Foreskin keratinocyte (primary cell): ENCODE measurements at places on chromosomes 13 and 19. TPM values are rescaled to one million over a fixed set of nuclear protein-coding genes. Genes with fewer than 3 reads are reported as not detected.

PSPN gene
- total RNA-seq = 1.1 and 1.2 TPM in 2 replicates

EMP3 gene
- 191 and 218 TPM in 2 replicates for total RNA-seq

FDX2 gene
- total RNA-seq = 30.9 and 33.2 TPM in 2 replicates

PRX gene
- total RNA-seq = 0.95 TPM in 2 replicates

LRRC63 gene
- total RNA-seq = not detected in 2 replicates

KCTD4 gene
- total RNA-seq = 0.14 and 0.21 TPM in 2 replicates

KLHL1 gene
- total RNA-seq = not detected in 2 replicates

TYROBP gene
- total RNA-seq = not detected in 2 replicates

SBK2 gene
- not detected in 2 replicates for total RNA-seq

TNFSF11 gene
- total RNA-seq = not detected in 2 replicates

ZNF850 gene
- 2.1 and 2.2 TPM in 2 replicates for total RNA-seq

OBI1 gene
- total RNA-seq = 19.8 and 20.1 TPM in 2 replicates

DNA sequence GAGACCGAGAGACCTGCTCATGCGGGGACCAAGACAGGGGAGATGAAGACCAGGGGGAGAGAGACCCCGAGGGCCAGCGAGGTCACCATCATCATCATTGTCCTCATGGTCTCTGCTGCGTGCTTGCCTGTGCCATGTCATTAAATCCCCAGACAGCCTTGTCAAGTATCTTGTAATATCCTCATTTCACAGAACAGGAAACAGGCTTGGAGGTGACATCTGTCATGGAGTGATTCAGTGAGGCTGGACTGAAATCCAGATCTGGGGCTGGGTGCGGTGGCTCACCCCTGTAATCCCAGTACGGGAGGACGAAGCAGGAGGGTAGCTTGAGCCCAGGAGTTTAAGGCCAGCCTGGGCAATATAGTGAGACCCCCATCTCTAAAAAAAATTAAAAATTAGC is 5.9 kb upstream of the NANOS2 start:
- no peak for DNase-seq

DNA sequence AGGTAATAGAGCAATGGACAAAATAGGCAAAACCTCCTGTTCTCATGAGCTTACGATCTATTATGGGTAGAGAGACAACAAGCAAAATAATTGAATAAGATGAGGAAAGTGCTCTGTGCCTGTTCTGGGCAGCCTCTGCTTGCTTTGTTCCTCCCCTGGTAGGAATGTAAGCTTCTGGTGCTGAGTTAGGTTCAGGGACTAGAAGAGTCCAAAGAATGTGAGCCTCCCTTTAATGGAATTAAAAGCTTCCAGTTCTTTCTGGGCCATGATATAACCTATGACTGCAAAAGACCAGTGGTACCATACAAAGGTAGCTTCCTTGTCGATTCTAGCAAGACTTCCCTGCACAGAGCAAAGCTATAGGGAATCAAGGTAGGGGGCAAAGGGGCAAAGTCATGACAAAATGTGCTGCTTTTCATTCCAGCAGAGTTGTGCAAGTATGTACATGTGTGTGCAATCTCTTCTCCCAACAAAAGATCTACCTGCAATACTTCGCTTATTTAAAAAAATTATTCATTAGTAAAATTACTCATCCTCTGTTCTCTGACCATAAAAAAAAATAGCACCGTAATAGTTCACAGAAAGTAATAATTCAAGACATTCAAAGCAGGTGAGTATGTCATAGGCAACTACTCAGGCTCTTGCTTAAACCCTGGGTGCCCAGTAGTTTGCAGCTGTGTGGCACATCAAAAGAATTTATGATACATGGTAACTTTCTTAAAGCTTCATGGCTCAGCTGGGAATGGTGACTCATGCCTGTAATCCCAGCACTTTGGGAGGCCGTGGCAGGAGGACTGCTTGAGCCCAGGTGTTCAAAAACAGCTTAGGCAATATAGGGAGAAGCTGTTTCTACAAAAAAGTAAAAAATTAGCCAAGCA is 21.4 kb downstream of the ACOD1 start:
- DNase-seq = peak; percentile 98

GRCh38 chr19:10279737-10280442 is 6.9 kb upstream of the ICAM4 start:
- DNase-seq = no peak

GRCh38 chr13:59901191-59901590 is 262.5 kb downstream of the DIAPH3 start:
- DNase-seq = no peak

GRCh38 chr13:111396457-111396856 is 76.0 kb downstream of the TEX29 start:
- DNase-seq = no peak

DNA sequence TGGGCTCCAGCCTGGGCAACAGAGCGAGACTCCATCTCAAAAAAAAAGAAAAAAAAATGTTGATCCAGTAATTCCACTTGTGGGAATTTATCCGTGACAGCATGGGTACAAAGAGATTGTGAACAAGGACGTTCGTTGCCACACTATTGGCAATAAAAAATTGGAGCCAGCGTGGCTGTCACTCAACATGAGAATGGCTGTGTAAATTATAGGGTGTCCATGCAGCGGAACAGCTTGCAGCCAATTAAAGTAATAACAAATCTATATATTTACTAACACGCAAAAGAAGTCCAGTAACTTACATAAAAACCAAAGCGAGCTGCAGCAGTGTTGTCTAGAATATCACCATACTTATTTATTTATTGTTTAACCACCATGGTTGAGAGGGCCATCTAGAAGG is 19.3 kb downstream of the DPF1 start:
- no peak for DNase-seq

DNA sequence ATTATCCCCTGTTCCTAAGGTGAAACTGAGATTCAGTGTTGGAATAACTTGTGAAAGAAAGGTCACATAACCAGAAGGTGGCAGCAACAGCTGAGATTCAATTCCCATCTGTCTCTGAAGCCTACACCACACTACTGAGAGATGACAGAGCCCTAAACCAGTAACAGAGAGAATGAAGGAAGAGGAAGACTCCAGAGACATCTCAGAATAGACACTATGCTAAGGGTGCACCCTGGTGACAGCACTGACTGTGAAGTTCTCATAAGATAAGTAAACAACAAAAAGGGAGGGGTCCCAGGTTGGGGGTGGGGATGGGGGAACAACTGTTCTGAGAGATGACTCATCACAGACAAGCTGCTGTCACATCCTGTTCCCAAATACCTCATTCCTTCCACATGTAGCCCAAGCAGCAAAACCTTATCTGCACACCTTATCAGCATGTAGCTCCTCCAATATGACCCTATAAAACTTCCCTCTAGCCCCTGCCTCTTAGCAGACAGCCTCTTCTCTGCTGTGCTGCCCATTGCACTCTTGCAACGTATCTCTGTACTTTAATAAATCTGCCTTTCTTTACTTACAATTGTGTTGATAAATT is 46.5 kb downstream of the UTP14C start:
- peak; percentile 57 for DNase-seq

GRCh38 chr19:27905074-27905473 is 1307.9 kb downstream of the UQCRFS1 start:
- no peak for DNase-seq

GRCh38 chr19:31118287-31118955 is 230.8 kb downstream of the TSHZ3 start:
- no peak for DNase-seq

GRCh38 chr19:35805526-35806102 is 7.0 kb downstream of the PRODH2 start:
- DNase-seq = no peak

DNA sequence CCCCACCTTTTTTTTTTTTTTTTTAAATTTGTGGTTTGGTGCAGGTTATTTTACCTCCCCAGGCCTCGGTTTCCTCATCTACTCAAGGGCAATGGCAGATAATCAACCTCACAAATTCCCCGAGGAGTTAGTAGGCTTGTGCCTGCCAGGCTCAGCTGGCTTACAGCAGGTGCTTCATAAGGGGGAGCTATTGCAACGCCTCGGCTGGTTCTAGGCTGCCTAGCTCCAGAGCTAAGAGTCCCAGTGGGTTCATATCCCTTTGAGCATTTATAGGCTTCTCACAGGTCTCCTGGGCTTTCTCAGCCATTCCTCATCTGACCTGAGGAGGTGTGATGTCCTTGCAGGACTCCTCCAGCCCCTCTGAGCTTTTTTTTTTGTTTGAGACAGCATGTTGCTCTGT is 10.6 kb downstream of the BCKDHA start:
- DNase-seq = no peak

DNA sequence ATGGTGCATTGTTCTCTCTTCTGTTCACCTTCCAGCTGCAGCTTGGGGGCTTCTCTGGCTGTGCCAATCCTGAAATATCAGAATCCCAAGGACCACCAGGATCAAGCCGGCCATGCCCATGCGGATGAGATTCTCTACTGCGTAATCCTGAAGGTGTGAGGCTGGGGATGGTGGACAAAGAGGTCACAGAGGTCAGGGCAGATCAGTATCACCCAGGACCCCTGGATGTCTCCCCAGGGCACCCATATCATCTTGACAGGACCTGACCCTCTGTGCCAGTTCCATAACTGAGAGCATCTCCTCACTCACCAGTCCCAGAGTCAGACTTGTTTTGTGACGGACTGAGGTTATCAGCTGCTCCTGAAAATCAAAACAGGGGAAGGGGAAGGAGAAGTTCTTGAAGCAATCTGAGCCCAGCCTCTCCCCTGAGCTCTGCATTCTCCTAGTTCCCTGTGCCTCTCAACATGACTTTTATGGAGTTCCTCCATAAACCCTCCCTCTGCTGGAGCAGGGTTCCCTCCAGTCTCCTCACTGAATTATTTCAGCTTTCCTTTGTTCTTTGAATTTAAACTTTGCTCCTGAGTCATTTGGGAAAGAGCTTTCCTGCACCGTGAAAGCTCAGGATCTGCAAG is 5.5 kb downstream of the LILRA5 start:
- DNase-seq = no peak

- DNase-seq = no peak
These were observed 93.5 kb downstream of the ZDHHC20 start for GRCh38 chr13:21365574-21365973.

DNA sequence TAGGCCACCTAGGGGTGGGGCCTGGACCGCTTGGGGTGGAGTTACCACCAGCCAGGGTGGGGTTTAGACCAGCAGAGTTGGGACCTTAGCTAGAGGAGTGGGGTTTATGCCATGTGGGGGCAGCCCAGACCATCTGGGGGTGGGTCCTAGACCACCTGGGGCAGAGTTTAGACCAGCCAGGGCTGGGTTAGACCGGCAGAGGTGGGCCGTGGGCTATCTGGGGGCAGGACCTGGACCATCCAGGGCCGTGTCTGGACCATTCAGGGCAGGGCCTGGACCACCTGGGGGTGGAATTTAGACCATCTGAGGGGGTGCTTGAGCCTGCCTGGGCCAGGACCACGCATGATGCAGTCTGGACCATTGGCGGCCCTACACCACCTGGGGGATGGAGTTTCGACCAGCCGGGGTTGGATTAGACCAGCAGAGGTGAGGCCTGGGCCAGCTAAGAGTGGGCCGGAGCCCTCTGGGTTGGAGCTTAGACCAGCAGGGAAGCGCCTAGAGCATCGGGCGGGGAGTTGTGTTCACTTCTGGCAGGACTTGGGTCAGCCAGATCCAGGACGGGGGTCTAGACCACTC is 10.0 kb upstream of the CACNG6 start:
- DNase-seq = no peak

- peak; percentile 2 for DNase-seq
These were observed 796.8 kb upstream of the KLHL1 start for GRCh38 chr13:70905035-70905434.

DNA sequence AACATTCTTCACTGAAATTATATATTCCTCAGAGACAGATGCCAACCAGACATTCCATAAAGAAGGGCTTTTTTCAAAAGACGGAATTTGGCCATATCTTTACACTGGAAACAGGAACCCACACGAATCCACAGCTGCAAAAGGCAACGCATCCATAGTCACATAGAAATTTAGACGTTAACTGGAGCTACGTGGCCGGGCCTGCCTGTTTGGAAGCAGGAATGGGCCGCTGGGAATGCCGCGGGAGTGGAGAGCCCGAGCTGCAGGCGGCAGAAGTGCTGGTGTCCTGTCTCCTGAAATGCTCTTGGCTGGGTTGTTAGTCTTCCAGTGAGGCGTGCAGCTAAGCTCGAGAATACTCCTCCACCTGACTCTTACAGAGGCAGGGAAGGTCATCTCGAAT is 122.2 kb downstream of the KL start:
- no peak for DNase-seq

- DNase-seq = no peak
These were observed 648.7 kb downstream of the UQCRFS1 start for GRCh38 chr19:28563964-28564921.

DNA sequence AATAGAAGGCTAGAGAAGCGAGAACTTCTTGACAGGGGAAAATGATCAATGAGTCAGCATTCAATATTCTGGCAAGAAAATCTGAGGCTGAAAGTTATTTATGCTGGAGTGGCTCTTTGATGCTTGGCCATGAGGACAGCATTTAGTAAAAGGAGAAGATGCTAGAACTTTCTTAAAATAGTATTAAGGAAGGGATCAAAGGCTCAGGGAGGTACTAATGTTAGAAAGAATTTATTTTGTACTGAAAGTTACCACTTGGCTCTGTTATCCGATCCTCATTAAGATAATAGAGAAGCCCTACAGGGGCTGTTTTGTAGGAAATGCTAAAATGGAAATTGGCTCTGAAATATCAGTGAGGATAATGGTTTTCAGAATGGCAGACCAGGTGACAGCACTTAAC is 1774.6 kb upstream of the PCDH20 start:
- DNase-seq = no peak

DNA sequence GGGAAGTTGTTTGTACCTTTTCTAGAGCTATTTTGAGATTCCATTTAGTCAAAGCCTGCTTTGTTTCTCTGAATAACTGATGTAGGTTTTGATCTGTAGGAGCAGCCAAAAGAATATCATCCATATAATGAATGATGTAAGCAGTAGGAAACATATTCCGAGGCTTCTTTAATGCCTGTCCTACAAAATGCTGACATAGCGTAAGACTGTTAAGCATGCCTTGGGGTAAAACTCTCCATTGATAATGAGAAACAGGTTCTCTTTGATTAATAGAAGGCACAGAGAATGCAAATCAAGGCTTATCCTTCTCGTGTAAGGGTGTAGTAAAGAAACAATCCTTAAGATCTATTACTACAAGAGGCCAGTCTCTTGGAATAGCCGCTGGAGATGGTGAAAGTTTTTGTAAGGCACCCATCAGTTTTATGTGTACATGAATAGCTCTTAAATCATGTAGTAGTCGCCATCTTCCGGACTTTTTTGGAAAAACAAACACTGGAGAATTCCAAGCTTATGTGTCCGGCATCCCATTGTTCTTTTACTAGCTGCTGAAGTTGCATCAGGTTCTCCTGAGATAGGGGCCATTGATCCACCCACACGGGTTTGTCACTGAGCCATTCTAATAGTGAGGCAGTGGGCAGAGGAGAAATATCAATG is 13.5 kb downstream of the FPR3 start:
- DNase-seq = no peak
